ENCODE measurements at places on chromosomes 3 and 15.

DNA sequence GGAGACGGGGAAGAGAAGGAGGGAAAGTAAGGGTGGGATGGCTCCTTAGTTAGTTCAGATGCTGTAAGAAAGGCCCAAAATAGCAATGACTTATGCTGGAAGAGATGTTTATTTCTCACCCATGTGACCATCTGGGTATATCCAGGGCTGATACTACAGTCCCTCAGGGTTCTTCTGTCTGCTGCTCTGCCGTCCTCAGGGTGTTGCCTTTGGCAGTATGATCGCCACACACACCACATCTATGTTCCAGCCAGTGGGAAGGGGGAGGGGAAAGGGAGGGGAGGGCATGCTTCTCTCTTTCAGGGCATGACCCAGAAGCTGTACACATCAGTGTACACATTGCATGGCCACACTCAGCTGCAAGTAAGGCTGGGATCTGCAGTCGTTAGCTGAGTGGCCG is 10.2 kb downstream of the CD276 start:
- peak; percentile 46 for DNase-seq

DNA sequence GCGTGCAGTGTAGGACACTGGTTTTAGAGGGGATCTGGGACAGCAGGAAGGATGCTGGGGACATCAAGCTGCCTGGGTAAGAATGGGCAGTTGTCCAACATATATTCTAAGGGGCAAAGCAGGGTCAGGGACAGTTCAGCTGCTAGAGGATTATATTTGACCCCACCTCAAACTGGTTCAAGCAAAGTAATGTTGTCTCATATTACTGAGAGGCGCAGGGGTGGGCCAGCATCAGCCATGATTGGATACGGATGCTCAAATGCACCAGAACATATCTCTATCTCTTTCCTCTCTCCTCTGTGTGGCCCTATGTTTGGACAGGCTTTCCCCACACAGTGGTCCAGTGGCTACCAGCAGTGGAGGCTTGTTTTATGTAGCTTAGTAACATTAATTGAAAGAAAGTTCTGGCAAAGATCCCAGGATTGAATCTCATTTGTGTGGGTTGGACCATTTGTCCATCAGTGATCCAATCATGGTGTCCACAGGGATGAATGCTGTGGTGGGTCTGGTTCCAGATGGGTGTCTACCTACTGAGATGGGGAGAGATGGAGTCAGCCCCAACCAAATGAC is 49.8 kb upstream of the RGMA start:
- DNase-seq = no peak

- peak; percentile 44 for DNase-seq
Measured at GRCh38 chr3:89419647-89420241, 312.3 kb downstream of the EPHA3 start.

GRCh38 chr3:177111541-177111949 is 85.7 kb downstream of the TBL1XR1 start:
- DNase-seq = no peak

- no peak for DNase-seq
Measured at GRCh38 chr3:111392894-111393398, 149.1 kb upstream of the CD96 start.

DNA sequence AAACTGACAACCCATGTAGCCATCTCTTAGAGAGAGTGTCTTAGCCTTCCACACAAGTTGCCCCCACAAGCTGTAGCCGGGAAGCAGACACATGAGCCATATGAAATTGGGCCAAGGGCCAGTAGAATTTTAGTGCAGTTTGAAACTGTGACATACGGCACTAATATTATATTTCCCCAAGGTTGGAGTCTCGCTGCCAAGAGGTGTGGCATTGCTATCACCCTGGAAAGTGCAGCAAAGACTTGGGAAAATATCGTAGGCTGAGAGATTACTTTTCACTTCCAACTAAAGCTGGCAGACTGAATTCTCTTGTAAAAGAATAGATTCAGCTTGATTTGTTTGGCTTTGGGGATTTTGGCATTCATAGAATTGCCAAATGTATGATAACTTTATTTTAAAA is 89.2 kb downstream of the ECT2 start:
- DNase-seq = no peak

DNA sequence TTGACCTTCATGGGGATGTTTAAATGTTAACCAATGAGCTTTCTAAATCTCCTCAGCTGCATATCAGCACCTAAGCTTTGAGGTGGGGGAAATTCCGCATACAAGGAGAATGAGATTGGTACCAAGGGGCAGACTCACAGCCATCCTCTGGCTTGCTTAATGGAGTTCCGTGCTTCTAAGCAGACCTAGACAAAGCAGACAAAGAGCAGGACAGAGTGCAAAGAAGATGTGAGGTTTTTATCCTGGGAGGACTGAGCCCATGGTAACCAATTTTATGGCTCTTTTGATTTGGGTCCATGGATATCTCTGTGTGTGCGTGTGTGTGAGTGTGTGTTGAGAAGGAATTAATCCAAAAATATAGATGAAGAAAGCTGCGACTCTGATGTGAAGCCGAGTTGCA is 7.5 kb downstream of the TAFA4 start:
- no peak for DNase-seq

- DNase-seq = no peak
Measured at GRCh38 chr3:72287956-72288355, 503.0 kb upstream of the PROK2 start.

- no peak for DNase-seq
Measured at GRCh38 chr3:178063461-178063860, 472.8 kb upstream of the KCNMB2 start.

GRCh38 chr15:35979608-35980007 is 433.6 kb upstream of the DPH6 start:
- no peak for DNase-seq

GRCh38 chr3:153165261-153165681 is 3.2 kb downstream of the RAP2B start:
- no peak for DNase-seq

DNA sequence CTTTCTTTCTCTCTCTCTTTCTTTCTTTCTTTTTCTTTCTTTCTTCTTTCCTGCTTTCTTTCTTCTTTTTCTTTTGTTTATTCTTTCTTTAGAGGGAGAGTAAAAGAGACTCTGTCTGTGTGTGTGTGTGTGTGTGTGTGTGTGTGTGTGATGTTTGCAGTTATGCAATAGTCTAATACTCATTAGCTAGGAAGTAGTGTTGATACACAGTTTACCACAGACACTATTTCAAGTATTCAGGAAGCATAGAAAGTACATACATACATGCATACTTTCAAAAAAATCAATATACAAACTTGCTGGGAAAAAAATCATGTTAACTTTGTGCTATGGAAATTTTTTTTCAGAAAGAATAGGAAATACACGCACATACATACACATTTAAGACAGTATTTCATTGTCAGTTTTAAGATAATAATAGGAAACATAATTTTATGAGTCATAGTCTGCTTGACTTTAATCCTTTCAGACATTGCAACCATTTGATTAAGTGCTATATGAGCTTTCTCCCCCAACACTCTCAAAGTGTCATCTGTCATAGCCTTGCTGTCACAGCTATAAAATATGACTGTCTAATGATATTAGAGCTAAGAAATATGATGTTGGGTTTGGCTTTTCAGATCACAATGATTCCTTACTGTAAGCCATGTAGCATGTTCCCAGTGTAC is 74.9 kb upstream of the EPHA3 start:
- peak; percentile 21 for DNase-seq

DNA sequence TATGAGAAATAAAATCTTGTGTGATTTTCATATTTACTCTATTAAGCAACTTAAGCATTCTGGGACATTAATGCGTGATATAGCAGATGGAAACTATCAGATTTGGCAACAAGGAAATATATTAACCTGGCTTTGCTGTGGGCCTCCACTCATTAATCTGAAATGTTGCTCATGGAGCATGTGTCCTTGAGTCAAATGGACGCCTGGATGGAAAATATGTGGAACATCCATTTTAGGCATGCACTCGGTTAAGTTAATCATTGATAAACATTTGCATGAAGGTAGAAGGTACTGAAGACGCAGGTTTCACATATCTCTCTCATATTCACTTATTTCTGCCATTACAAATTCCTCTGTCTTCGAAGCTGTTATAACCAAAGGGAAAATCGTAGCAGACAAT is 246.1 kb downstream of the NR2F2 start:
- DNase-seq = no peak

DNA sequence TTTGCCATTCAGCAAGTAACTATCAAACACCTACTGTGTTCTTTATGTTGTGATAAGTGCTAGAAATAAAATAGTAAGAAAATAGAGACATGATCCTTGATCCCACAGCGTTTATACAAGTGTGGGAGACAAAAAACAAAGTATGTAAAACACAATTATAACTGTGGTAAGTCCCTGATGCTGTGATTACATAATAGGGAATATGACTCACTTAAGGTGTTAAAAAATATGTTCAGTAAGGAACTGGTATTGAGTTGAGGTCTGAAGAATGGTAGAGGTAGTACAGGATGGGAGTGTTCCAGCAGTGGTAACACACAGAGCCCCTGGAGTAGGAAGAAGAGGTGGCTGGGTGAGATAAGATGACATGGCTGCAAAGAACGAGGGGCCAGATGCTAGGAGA is 132.1 kb upstream of the TMC3 start:
- no peak for DNase-seq

GRCh38 chr3:12963922-12964701 is 109.1 kb downstream of the IQSEC1 start:
- DNase-seq = no peak

GRCh38 chr15:51484781-51485180 is 137.8 kb downstream of the DMXL2 start:
- DNase-seq = no peak

DNA sequence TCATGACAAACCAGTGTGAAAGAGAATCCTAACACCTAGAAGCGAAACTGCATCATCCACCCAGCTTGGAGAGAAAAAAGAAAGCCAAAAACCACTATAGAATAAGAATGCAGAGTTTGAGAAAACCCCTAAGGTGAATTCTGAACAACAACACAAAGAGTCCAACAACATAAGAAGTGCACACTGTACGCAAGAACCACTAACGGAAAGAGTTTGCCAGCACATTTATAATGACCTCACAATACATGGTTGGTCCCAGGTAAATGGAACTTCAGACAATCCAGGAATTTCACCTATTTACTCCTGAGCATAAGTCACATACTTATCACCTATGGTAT is 128.3 kb upstream of the BHLHE40 start:
- no peak for DNase-seq

DNA sequence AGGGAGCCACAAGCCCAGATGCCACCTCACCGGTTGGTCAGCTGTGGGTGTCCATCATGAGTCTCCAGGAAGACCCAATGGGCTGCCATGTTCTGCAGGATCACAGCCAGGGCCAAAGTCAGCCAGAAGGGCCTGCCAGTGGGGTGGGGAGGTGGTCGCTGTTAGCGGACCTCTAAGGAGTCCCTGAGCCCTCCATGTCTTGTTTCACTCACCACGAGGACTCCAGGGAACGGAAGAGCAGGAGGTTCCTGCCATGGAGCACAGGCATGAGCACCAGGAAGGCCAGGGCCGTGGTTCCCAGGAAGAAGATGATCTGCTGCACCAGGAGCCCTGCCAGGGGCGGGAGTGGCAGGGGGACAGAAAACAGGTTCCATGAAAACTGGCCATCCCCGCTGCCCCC is 8.6 kb downstream of the ISLR start:
- no peak for DNase-seq

- DNase-seq = no peak
Measured at GRCh38 chr3:149321640-149322039, 11.8 kb downstream of the TM4SF18 start.

DNA sequence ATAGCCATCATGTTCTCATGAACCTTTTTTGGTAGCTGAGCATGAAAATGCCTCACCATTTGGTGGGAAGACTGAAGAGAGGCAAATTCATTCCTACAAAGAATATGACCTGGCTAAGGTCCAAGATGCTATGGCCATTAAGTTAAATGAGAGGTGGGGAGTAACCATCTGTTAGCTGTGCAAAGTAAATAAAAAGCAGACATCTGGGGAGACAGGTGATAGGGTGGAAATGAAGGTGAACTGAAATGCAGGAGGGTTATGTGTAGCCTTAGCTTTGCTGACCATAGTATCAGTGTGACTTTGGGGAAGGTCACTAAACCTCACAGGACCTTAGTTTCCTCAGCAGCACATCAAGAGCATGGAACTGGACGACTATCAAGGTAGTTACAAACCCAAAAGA is 111.0 kb upstream of the STRIT1 start:
- DNase-seq = no peak

DNA sequence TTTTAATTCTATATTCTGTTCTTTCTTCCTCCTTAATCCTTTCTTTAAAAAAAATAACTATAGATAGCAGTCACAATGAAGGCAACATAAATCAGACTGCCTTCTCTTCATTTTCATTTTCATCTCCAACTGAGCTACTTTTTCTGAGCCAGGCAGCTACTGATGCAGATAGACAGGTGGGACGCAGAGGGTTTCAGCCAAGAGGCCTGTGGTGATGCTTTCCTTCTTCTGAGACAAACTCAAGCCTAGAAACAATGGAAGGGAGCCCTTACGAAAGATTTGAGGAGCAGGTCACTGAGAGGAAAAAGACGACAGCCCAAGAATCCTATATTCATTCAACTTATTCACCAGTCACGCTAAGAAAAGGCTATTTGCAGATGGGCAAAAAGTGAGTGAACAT is 220.0 kb upstream of the MLF1 start:
- DNase-seq = no peak

GRCh38 chr3:172201870-172202236 is 162.5 kb downstream of the FNDC3B start:
- peak; percentile 81 for DNase-seq

DNA sequence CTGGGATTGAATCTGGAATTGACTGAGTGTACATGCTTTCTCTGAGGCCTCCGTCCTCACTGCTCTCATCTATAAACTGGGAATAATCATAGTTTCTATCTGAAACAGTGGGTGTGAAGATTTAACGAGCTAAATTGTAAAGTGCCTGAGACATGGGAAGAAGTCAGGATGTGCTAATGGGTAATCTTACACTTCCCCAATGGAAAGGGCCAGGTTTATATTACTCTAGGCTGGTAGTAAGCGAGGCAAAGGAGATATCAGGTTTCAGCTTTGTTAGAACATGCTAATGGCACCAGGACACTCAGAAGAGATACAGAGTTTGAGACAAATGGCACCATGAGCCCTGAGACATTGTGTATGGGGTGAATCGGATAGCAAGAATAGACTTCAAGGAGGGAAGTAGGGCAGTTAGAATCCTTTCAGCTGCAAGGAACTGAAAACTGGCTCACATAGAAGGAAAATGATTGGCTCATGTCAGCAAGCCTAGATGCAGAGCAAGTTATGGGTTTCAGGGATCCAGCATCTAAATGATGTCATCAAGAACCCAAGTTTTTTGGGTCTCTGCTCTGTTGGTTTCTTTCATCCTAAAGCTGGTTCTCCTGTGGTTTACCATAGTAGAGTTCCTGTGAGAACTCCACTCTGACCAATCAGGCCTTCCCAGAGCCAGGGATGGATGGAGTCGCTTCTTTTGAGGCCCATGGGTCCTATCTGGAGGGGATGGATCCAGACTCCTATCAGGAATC is 21.8 kb downstream of the FLNB start:
- DNase-seq = no peak

DNA sequence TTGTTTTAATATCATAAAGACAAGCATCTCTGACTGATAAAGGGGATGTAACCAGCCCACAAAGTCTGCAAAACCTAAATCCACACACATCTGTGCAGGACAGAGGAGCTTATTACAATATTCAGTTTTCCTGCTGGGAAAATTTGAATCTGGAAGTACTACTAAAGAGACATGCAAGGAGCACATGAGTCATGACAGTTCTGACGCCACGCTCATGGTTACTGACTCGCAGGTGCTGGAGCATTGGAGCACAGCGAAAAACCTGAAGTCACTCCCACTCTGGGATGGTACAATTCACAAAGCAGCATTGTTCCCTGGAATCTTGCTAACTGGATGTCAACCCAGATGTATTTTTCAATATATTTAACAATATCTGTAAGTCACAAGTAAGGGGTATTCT is 7.6 kb upstream of the ISL2 start:
- DNase-seq = no peak

- peak; percentile 36 for DNase-seq
Measured at GRCh38 chr3:159455741-159456181, 532.9 kb upstream of the IL12A start.

All from brain microvascular endothelial cell (primary cell).